ENCODE measurements at places on chromosomes 3 and 15. TPM values are rescaled to one million over a fixed set of nuclear protein-coding genes. Genes with fewer than 3 reads are reported as not detected.

- H3K27me3 ChIP-seq, result no peaks in the 10 kb centered on the region
- no peak overlapping the region for H3K4me3 ChIP-seq
- peaks cover 9% of the 10 kb centered on the region for H3K4me1 ChIP-seq
- no peaks in the 10 kb centered on the region for H3K36me3 ChIP-seq
These were observed 9.8 kb upstream of the VGLL4 start for GRCh38 chr3:11653298-11654055.

The MUSTN1 gene
- total RNA-seq, result not detected

DNA sequence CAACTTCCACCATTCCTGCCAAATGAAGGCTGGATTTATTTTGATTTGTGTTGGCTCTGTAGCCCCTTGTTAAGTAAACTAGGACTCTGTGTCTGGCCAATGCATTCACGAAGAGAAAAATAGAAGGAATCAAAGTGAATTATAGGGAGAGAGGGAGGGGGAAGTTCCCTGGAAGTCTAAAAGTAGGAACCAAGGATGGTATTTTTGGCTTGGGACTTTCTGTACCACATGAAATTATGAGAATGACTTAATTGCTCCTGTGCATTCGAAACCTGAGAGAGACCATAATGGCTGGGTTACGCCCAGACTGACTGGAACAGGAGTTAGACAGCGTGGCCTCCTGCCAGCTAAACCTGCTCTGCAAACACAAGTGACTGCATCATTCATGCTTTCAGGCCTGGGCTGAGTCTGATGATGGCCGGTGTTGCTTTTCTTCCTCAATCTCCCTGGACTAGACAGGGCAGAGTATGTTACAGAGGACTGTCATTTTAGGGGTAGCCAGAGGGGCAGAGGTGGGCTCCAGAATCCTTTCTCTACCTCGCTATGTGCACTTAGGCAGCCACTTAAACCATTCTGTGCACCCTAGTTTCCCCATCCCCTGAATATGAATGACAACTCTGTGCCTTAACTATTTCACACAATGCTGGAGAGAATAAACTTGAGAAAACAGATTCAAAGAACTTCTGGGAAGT, 58.9 kb downstream of the MYO1E start:
- peak; percentile 49 for DNase-seq
- H3K4me3 ChIP-seq, result no peak overlapping the region
- no peaks in the 10 kb centered on the region for H3K36me3 ChIP-seq
- peak overlapping the region; percentile 78 for H3K27ac ChIP-seq

DNA sequence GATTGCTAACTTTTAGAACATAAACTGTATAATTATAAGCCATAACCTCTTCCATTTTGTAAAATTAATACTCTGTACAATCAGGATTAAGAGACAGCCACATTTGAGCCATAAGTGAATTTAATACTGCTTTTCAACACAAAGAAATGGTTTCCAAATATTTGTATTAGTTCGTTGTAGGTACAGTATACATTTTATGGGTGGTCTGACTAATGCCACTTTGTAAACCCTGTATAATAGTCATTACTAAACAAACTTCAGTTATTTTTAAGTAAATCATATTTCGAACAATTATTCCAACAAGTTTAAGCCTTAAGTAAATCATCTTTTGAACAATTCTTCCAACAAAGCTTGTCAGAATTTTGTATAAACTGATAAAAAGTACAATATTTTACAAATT, 11.0 kb downstream of the ALCAM start:
- H3K4me1 ChIP-seq, result peaks cover 7% of the 10 kb centered on the region
- DNase-seq, result no peak
- no peaks in the 10 kb centered on the region for H3K27me3 ChIP-seq
- H3K27ac ChIP-seq, result no peak overlapping the region

GRCh38 chr3:160486459-160486869, 36.9 kb upstream of the TRIM59 start:
- H3K4me3 ChIP-seq, result no peak overlapping the region
- no peaks in the 10 kb centered on the region for H3K4me1 ChIP-seq
- no peak for DNase-seq
- no peak overlapping the region for H3K27ac ChIP-seq

GRCh38 chr3:139024968-139025367, 4.2 kb upstream of the PRR23B start:
- H3K27ac ChIP-seq, result no peak overlapping the region
- H3K36me3 ChIP-seq, result no peaks in the 10 kb centered on the region
- no peaks in the 10 kb centered on the region for H3K4me1 ChIP-seq
- H3K4me3 ChIP-seq, result no peak overlapping the region
- H3K27me3 ChIP-seq, result peaks cover 5% of the 10 kb centered on the region
- no peak for DNase-seq

DNA sequence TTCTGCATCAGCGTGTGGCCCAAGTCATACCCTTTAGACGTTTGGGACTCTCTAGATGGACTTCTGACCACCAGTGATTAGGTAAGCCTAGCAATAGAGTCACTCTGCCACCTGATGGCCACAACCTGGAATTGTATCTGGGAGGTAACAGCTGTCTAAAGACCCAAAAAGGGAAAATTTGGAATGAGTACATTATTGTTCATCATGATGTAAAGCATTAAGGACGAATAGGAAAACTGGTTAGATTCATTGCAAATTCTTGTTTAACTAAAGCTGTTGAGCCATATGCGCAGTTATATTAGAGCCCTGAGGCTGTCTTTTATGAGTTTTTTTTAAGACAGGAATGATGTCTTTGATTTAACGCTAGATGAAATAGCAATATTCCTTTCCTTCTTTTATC, 63.6 kb downstream of the FAM81A start:
- no peak overlapping the region for H3K27ac ChIP-seq
- H3K4me3 ChIP-seq, result no peak overlapping the region
- no peaks in the 10 kb centered on the region for H3K4me1 ChIP-seq
- peaks cover 4% of the 10 kb centered on the region for H3K27me3 ChIP-seq

The KBTBD12 gene
- 0.07 TPM for total RNA-seq

DNA sequence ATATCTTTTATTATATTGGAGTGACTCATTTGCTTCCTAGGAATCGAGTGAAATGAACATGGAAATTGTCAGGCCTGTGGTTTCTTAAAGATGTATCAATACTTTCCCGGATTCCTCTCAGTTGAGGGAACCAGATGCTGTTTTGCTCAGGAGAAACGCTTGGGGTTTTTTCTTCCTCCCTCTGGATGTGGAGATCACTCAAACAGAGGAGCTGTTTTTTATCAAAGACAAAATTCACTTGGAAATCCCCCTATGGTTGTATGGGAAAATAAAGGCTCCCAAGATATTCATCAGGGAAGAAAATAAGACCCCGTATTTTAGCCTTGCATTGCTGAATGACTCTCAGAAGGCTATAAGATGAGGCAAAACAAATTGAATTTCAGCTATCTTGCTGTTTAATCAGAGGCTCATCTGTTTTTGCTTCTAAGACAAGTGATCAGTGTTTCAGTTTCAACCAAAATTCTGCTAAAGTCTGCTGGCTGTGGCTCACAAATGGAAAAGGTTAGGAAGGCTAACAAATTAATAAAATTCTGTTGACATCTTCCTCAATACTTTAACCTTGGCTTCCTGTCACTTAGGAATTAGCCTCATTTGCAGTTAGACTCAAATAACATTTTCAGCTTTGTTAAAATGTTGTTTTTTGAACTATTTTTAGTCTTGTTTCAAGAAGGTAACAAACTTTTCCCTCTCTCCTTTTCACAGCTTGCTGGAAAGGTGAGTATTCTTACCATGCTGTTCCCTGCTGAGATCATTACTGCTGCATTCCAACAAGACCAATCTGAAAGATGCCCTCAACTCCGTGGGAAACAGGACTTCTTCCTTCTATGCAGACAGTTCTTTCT, 83.6 kb downstream of the COL6A5 start:
- H3K36me3 ChIP-seq, result no peaks in the 10 kb centered on the region
- H3K4me3 ChIP-seq, result no peak overlapping the region
- DNase-seq, result no peak
- no peaks in the 10 kb centered on the region for H3K27me3 ChIP-seq
- no peak overlapping the region for H3K27ac ChIP-seq

- H3K36me3 ChIP-seq, result no peaks in the 10 kb centered on the region
- peak; percentile 31 for DNase-seq
- H3K4me3 ChIP-seq, result peak overlapping the region; percentile 90
- no peaks in the 10 kb centered on the region for H3K27me3 ChIP-seq
These were observed 624 bp downstream of the AKAP13 start for GRCh38 chr15:85380812-85381642.

DNA sequence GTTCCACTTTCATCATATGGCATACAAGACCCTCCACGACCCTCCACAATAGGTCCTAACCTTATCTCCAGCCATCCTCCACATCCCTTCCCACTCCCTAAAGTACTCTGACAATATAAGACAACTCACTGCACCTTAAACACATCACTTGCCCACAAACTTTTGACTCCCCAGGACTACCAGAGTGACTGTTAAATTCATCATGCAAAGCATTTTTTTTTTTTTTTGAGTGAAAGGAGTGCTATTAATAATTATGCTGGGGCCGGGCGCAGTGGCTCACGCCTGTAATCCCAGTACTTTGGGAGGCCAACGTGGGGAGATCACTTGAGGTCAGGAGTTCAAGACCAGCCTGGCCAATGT, 55.8 kb downstream of the OSBPL10 start:
- H3K4me1 ChIP-seq, result peaks cover 8% of the 10 kb centered on the region
- H3K4me3 ChIP-seq, result no peak overlapping the region
- H3K36me3 ChIP-seq, result peaks cover 2% of the 10 kb centered on the region
- no peak overlapping the region for H3K27ac ChIP-seq

The LRRFIP2 gene
- total RNA-seq, result 41.7 TPM

DNA sequence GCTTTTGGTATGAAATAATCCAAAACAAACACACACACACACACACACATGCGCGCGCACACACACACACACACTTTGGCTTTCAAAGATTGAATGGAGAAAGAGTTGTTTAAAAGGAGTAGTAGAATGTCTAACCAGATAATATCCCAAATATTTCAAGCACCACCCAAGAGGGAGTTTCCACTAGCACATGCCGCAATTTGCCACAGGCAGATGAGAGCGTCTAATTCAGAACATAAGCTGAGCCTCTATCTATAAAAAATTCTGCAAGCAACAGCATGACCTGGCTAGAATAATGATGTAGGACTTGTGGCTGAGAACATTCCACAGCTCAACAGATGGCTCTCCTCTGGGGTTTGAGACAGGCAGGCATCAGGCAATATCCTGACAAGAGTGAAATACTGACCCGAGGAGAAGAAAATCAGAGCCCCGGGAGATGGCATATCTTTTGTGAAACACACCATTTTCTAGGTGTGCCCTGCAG, 302.5 kb upstream of the GADL1 start:
- H3K4me1 ChIP-seq, result peaks cover 16% of the 10 kb centered on the region
- no peak for DNase-seq
- no peaks in the 10 kb centered on the region for H3K27me3 ChIP-seq
- H3K36me3 ChIP-seq, result no peaks in the 10 kb centered on the region
- no peak overlapping the region for H3K27ac ChIP-seq
- H3K4me3 ChIP-seq, result no peak overlapping the region

DNA sequence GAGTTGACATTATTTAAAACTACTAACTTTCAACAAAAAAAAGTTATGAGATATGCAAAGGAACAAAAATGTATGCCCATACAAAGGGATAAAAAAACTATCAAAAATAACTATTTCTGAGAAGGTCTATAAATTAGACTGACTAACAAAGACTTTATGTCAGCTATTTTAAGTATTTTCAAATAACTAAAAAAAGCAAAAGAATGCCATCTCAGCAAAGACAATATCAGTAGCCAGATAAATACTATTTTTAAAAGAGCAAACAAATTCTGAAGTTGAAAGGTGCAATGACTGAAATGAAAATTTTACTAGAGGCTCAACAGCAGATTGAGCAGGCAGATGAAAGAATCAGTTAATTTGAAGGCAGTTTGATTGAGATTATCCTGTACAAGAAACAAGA, 3.6 kb upstream of the STRIT1 start:
- peaks cover 5% of the 10 kb centered on the region for H3K36me3 ChIP-seq
- no peaks in the 10 kb centered on the region for H3K27me3 ChIP-seq
- no peak overlapping the region for H3K4me3 ChIP-seq
- no peaks in the 10 kb centered on the region for H3K4me1 ChIP-seq

GRCh38 chr3:134838599-134838998, 43.5 kb downstream of the EPHB1 start:
- no peak overlapping the region for H3K27ac ChIP-seq
- H3K27me3 ChIP-seq, result peaks cover 41% of the 10 kb centered on the region
- H3K4me3 ChIP-seq, result no peak overlapping the region

Measured in mesothelial cell of epicardium (in vitro differentiated cells).